ENCODE measurements at places on chromosomes 3 and 15.

- no peak for DNase-seq
Observed at GRCh38 chr15:47363653-47364052, 353.7 kb upstream of the SEMA6D start.

DNA sequence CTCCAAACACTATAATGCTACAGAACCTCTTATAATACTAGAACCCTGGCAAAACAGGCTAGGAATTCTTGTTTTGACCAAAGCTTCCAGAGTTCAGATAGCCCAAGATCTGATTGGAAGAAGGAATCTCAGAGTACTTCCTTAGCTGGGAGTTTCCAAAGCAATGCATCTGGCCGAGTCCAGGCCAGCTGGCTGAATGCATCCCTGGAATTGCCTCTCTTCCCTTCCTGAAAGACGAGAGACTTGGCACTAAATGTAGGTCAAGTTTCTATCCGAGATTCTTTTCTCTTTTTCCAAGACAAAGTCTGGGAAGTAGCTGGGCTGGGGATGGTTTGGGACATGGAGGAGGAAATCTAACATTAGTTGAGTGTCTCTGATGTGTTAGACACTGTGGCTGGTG, 68.7 kb upstream of the ADPGK start:
- no peak for DNase-seq

GRCh38 chr3:25556447-25556846, 108.3 kb downstream of the TOP2B start:
- no peak for DNase-seq

DNA sequence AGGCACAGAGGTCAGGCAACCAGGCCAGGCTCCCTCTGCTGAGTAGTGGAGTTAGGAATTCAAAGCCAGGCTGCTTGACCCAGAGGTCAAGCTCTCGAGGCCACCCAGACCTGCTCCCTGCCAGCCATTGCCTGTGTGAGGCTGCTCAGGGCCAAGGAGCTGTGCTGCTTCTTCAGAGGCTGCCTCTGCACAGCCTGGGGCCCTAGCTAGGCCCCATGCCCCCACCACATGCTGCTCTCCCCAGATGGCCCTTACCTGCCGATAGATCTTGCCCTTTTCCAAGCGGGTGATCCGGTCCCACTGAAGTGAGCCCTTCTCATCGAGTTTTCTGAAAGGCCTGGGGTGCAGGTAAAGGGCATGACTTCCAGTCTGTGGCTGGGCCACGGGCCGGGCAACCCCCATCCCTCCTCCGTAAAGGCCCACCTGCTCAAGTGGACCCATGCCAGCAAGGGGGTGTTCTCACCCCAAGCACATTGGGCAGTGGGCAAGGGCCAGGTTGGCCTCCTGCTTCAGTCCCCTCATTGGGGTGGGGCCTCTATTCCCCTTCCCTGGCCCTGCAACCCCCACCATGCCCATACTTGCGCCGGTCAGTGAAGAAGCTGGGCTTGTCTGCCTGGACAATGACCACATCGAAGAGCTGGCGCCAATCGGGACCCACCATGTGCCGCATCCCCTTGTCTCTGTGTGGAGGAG, 6.5 kb downstream of the NT5DC2 start:
- peak; percentile 66 for DNase-seq

DNA sequence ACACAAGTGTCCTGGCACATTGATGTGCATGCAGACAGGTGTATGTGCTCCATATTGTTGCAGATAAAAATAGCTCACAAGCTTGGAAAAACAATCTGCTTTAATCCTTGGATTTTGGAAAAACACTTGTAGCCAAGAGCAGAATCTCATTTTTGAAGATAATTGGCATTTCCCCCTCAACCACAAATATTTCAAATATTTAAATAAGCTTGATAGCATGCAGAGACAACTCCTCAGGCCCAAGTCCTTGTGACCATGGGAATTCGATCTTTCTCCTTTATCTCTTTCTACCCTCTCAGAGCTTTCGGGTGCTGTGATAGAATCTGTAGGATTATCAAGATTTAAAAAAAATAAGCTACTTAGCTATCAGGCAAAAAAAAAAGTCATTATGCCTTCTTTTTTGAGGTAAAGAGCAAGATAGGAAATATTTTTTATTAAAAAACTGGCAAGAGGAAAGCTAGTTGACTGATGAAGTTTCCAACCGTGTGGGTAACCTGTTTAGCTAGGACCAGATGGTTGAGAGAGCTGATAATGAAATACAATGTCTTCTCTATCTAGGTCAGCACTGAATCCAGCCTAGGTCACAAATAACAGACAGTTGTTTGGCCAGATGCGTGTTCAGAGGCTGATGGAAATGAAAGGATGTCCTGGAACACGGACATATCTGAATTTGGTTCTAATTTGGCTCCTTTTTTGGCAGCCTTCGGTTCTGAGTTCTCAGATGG, 54.9 kb upstream of the SNRK start:
- no peak for DNase-seq

GRCh38 chr3:48446425-48447193, at the start of gene ATRIP:
TSS of gene ATRIP (plus strand) at chr3:48446737. CDS start at chr3:48446846, 109 bp downstream.
- DNase-seq = peak; percentile 96

DNA sequence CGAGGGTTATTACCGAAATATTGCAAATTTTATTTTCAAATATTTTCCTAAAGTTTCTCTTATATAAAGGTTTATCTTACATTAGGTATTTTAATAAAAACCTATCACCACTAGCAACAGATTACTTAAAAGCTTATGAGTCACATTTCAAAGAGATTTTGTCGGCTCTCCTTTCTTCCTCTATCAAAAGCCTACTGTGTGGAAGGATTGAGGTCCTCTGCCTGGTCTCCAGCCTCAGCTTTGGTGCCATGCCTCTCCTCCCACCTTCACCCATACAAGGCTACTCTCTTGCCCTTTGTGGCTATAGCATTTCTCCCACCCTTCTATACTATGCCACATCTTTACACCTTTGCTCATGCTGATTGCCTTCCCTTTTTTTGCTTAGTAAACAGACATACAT, 199.3 kb downstream of the TNIK start:
- DNase-seq = no peak

GRCh38 chr15:39312984-39313383, 267.9 kb upstream of the THBS1 start:
- no peak for DNase-seq

DNA sequence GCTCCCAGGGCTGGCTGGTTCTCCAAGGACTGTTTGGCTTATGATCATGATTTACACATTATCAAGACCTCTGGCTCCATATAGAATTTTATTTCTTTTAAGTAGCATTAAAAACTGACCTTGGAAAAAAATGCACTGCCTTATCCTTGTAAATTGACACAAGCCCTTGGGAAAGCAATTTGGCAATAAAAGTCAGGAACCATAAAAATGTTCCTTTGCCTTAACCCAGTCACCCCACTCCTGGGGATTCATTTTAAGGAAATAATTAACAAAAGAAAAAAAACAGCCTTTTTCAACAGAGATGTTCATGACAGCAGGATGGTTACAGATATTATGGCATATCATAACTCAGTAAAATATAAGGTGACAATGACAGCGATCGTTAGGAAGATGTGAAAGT, 51.6 kb upstream of the NR2E3 start:
- no peak for DNase-seq

- no peak for DNase-seq
Observed at GRCh38 chr3:16551342-16551976, 38.0 kb upstream of the RFTN1 start.

- peak; percentile 30 for DNase-seq
Observed at GRCh38 chr3:52851348-52851747, 16.5 kb upstream of the MUSTN1 start.

GRCh38 chr15:89328398-89329254, 6.0 kb downstream of the POLG start:
- DNase-seq = no peak

- DNase-seq = peak; percentile 52
Observed at GRCh38 chr3:123401836-123402530, 46.9 kb downstream of the ADCY5 start.

- DNase-seq = no peak
Observed at GRCh38 chr3:172543419-172543818, 20.2 kb upstream of the TNFSF10 start.

All from spleen (tissue), 13 donors.